ENCODE measurements at places on chromosomes 5 and 9.

DNA sequence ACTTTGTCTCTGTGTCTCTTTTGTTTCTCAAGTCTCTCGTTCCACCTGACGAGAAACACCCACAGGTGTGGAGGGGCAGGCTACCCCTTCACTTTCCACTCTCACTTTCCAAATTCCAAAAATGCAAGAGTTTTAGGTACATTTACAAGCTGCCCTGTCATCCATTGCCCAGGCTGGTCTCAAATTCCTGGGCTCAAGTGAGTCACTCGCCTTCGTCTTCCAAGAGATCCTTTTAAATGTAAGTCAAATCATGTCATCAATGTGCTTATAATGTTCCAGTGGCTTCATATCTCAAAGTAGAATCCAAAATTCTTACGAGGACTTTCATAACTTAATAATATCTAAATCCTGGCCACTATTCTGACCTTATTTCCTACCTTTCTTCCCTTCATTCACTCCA is 20.4 kb upstream of the UGCG start:
- DNase-seq, result no peak

DNA sequence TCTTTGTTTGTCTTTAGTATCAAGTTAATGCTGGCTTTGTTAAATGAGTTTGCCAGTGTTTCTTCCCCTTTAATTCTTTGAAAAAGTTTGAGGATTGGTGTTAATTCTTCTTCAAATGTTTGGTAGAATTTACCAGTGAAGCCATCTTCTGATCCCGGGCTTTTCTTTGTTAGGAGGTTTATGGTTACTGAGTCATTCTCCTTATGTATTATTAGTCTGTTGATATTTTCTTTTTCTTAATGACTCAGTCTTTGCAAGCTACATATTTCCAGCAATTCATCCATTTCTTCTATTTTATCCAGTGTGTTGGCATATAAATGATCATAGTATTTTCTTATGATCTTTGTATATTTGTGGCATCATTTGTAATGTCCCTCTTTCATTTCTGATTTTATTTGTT is 74.5 kb upstream of the SPINK5 start:
- no peak for DNase-seq

DNA sequence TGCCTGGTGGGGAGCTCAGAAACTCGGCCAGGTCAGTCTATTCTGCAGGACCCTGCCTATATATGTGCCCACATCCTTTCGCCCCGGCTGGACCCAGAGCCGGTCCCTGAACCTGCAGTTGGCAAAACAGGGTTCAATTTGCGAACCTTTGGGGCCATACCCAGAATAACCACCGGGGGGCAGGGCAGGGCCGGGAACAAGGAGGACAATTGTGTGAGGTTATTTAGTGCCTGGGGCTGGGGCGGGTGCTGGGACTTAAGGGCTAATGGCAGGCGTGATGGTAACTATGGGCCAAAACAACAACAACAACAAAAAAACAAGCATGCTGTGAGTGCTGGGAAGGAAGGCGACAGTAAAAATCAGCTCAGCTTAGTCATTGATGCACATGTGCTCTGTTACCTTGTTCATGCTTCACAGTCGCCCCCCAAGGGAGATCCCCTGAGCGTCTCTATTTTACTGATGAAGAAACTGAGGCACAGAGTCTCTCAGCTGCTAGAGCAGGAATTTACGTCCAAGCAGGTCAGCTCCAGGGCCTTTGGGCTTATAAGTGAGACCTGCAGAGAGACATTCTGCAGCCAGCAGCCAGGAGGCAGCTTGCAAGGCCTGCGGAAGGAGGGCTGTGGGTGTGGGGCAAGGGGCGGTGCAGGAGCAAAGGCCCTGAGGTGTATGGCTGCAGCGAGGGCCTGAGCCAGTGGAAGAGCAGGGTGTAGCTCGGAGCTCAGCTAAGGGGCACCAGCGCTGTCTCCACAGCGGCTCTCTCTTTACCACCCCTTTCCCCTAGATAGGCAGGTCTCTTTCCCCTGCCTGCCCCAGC is 106.0 kb downstream of the PHF2 start:
- no peak for DNase-seq

- no peak for DNase-seq
Measured at GRCh38 chr9:76962732-76963131, 56.7 kb upstream of the FOXB2 start.

- no peak for DNase-seq
Measured at GRCh38 chr5:156396830-156397081, 69.8 kb downstream of the SGCD start.

GRCh38 chr5:84741056-84741455 is 356.4 kb upstream of the EDIL3 start:
- no peak for DNase-seq

- DNase-seq, result no peak
Measured at GRCh38 chr9:110408598-110408997, 70.9 kb upstream of the TXNDC8 start.

DNA sequence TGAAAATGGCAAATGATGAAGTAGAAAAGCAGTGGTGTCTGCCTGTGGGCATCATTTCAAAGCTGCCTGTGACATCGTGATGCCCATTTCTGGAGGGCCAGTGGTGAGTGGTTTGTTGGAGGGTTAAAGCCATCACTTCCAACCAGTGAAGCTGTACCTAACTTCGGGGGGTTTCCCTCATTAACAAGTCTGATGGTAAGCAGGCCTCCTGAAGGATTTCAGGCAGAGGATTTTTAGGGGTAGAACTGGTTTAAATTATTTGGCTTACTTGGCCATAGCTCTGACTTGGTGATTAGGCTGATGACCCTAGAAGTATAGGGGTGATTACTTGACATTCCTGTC is 10.7 kb downstream of the TNFAIP8 start:
- no peak for DNase-seq

Data from NCI-H187 (cell line).